ENCODE measurements at places on chromosomes 4 and X.

DNA sequence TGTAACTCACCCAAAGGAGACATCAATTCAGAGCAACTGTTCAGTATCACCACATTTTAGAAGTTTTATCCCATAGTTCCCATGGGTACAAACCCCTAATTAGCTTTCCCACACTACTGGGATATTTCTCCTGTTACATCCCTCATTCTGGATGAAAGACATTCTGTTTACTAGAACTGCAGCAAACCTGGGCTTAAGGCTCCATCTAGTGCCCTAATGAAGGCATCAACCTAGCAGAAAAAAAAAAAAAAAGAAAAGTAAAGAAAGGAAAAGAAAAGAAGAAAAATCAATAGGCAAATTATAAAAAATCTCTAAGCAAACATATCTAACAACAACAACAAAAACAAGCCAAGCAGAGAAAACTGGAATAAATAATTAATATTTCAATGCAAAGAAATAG is 133.7 kb upstream of the CPXCR1 start:
- DNase-seq, result no peak

GRCh38 chr4:38529189-38530115 is 134.5 kb upstream of the KLF3 start:
- DNase-seq, result peak; percentile 21

DNA sequence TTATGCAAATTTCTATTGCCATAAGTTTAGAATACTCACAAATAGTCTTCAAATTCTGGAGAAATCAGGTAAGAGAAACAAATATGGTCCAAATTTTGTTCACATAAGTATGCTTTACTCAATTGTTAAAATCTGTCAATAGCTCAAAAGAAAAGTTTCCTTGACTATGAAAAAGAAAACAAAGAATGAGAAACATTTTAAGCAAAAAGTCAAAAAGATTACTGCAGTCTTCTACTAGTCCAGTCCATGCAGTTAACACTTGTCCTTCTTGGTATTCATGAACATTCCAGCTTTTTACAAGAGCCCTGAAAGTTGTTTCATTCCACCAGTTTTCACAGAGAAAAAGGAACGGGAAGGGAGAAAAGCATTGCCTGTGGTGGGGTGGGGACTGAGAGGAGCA is 54.7 kb upstream of the ZXDA start:
- DNase-seq, result no peak

- no peak for DNase-seq
Measured at GRCh38 chrX:47571215-47571614, 10.2 kb downstream of the ARAF start.

GRCh38 chr4:41057467-41057866 is 156.9 kb downstream of the APBB2 start:
- no peak for DNase-seq

DNA sequence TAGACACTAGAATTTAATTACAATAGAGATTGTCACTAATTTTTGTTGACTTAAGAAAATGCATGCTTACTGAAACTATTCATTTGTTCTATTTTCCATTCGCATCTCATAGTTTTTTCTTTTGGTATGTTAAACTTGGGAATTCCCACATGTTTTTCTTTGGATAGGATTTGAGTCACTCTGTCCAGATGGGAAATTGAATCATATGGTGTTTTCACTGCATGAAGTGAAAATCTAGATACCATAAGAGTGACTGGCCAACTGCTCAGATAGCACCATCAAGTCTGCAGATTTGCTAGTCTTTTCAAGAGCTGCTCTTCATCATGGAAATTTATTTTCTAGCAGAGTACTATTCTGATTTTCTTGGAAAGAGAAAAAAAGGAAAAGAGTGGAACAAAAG is 172.6 kb downstream of the FAM47B start:
- no peak for DNase-seq

DNA sequence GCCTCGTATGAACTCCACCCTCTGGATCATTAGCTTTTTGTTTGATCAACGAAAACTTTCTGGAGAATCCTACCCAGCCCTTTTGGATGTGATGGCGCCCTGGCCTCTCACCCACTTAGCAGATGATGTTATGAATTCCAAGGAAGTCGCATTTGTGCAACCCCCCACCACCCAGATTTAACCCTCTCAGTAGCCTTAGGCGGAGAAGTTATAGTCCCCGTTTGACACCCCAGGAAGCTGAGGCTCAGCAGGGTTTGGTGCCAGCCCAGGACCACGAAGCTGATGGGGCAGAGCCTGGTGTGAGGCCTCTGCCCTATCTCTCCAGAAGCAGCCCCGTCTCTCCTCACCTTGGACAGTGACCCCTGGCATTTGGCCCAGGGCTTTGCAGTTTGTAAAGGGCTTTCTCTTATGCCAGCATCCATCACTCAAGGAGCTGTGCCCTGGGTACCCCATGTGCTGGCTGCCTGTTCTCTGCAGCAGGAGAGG is 1.0 kb downstream of the WFS1 start:
- DNase-seq, result no peak

DNA sequence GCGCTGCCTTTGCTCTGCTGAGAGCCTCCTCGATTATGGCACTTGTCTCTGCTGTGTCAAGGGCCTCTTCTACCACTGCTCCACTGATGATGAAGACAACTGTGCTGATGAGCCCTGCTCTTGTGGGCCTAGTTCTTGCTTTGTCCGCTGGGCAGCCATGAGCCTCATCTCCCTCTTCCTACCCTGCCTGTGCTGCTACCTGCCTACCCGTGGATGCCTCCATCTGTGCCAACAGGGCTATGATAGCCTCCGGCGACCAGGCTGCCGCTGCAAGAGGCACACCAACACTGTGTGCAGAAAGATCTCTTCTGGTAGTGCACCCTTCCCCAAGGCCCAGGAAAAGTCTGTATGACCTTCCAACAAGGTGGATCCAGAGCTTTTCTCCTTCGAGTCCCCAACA is 106.8 kb upstream of the VAMP7 start:
- DNase-seq, result no peak

GRCh38 chr4:123675567-123675966 is 279.0 kb downstream of the SPRY1 start:
- no peak for DNase-seq

- no peak for DNase-seq
Measured at GRCh38 chr4:110344165-110344564, 131.8 kb upstream of the ENPEP start.

GRCh38 chr4:23290656-23291055 is 597.9 kb downstream of the GBA3 start:
- no peak for DNase-seq

Data from NCI-H1436 (cell line).